ENCODE measurements at places on chromosomes 16 and 17.

- no peak for DNase-seq
Measured at GRCh38 chr16:80656711-80657150, 115.9 kb downstream of the DYNLRB2 start.

DNA sequence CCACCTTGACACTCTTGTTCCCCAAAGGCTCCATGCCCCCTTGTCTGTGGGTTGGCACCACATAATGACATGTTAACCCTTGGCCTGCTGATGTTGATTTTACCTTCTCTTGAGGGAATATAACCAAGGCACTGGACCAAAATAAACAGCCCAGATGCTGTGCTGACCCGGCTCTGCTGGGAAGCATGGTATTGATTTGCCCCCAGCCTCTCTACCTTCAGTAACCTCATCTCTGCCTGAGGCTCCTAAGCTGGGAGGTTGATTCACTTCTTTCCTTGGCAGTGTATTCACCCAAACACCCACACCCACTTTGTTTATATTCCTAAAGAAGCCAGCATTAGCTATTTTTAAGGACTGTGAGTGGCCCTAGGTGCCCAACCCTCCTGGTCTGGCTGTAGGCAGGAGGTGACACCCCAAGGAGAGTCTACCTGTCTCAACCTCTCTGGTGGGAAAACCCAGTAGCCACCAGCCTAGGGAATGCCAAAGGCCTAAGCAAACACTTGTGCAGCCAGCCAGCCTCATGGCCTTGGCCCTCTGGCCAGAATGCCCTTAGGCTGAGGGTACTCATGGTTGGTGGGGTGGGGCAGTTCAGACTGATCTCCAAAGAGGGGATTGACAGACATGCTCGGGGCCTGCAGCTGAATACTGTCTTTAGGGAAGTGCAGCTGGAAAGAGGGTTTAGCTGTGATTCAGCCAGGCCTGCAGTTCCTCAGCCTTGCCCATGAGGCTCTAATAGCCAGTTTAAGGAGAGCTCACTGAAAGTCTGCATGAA lies 42.7 kb downstream of the GNAO1 start:
- DNase-seq, result no peak

- no peak for DNase-seq
Measured at GRCh38 chr17:6088141-6088540, 18.0 kb downstream of the WSCD1 start.

DNA sequence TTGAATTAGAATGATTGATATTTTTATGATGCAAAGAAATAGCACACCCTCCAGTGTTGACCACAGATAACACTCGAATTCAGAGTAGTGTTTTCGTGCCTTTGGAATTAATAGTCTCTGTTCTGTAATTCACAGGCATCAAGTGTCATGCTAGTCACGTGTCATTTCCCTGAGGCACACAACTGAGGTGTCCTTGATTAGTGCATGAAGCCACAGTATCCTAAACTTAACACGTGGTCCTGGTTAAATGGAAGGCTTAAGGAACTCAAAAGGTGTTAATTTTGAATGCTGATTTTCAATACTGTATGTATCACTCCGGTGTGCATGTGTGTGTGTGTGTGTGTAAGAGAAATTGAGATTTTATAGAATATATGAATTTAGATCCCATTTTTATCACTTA lies 625.6 kb downstream of the TMEM114 start:
- DNase-seq, result no peak

- no peak for DNase-seq
Measured at GRCh38 chr17:30821871-30822723, 2.4 kb downstream of the CRLF3 start.

DNA sequence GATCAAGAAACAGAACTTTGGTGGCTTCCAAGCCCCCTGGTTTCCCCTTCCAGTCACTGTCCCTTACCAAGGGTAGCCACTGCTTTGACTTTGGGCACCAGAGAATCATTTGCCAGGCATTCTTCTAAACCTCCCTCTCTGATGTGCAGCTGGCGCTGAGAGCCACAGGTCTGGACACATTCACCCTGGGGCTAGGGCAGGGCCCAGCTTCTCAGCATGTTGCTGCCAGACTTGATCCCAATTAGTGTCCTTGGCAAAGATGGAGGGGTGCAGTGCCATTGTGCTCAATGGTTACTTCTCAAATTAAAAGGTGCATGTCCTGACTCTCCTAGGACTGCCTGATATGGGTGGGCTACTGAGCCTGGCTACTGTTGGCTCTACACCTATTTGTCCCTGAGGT lies 7.6 kb upstream of the SLC47A2 start:
- no peak for DNase-seq

DNA sequence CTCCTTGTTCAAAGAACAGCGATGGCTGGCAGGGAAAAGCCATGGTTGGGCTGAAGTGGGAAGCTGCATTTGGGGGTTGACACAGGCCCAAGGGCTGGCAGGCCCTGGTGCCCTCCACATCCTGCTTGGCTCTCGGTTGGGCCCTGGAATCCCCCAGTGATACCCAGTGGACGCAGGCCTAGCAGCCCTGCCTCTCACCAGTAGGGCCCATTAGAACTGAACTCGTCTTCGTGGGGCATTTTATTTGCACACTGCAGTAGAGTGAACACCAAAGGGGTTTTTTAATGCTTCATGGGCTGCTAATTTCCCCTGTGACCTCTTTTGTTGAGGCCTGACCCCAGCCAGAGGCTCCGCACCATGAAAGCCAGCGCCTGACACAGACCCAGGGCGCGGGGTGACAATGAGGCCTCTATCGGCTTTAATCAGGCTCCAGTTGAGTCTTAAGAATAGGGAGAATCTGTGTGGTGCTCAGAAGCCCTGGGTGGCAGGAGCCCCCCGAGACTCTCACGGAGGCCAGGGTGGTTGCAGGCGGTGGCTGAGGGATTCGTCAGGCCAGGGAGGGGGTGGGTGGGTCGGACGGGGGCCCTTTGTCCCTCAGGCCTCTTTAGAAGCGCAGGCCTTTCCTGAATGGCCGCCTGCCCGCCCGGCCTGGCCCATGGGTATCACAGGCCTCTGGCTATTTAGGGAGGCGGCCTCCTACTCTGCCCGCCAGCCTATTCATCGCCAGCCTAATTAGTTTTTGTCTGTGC lies 199.3 kb downstream of the NTN1 start:
- no peak for DNase-seq

- DNase-seq, result peak; percentile 48
Measured at GRCh38 chr17:67200727-67201301, 44.2 kb downstream of the HELZ start.

DNA sequence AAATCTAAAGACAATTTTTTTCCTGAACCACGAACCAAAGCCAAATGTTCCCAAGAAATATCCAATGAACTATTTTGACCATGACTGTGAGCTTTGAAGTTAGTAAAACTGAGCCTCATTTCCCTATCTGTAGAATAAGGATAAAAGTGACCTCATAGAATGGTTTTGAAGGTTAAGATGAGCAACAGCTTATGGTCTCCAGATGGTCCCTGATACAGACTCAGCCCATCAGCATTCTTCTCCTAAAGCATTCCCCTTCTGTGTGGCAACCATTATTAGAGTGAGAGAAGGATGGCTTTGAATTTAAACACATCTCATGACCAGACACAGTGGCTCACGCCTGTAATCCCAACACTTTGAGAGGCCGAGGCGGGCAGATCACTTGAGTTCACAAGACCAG lies 70.1 kb downstream of the COPRS start:
- DNase-seq, result no peak

All from K562 (cell line).